Stimulated activated naive CD8-positive, alpha-beta T cell treated with anti-CD3 and anti-CD28 coated beads, Interleukin-15, Interleukin-2, amounts not matched to agents 100 U/mL and 50 U/mL, for 24 hours (primary cell): ENCODE measurements at places on chromosomes 6 and 20.
A peak's percentile ranks its signal among the peaks of the same experiment; 100 is the strongest.

GRCh38 chr20:7692478-7692877 is 247.8 kb downstream of the HAO1 start:
- DNase-seq, result no peak

DNA sequence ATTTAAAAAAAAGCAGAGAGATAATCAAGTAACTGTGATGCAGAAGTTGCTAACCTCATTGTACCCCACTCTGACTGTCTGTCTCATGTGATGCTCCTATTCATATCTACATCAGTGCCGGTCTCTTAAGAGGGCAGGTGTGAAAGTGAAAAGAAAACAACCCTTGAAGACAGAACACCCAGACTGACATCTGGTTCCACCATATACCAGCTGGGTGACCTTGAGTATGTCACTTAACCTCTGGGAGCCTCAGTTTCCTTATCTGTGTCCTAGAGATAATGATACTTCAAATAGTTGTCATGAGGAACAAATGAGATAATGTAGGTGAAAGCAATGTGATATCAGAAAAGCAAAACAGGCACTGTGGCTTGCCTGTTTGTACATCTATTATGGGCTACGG is 426.8 kb upstream of the SOX4 start:
- no peak for DNase-seq

DNA sequence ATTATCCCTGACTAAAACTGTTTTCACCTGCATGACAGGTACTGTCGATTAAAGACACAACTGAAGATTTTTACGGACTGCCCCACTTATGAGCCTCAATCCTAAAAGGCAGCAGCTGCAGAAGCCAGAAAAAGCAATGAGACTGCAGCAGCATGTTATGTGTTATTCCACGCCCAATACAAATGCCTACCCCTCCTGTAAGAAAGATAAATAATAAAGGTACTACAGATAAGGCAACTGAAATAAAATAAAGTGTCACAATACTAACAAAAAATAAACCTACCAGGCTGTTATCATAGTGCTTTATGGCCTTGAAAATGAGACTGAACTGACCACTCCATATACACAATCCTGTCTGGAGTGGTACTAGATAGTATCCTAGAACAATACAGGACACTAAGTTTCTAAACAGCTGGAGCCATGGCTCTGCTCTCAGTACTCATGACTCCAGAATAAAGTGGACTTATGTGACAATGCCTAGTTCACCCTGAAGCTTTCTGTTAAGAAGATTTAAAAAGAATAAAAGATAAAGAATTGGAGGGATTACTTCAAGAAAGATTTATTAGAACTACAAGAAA is 9.5 kb downstream of the BCLAF1 start:
- no peak for DNase-seq

DNA sequence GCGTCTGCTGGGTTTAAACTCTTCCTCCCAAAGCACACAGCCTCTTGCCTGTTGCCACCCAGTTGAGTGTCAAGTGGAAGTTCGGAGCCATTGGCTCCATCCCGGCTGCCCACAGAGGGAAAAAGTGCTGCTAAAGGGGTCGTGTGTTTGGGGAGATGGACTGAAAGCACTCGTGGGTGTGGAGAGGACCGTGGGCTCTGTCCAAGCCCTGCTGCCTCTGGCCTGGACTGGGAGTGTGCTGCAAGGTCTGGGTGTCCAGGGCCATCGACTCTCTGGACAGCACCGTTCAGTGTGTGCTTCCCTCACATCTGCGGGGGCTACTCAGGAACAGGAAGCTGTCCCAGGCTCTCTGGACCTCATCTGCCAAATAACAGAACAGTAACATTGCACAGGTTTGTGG is 269.3 kb downstream of the DLL1 start:
- no peak for DNase-seq

DNA sequence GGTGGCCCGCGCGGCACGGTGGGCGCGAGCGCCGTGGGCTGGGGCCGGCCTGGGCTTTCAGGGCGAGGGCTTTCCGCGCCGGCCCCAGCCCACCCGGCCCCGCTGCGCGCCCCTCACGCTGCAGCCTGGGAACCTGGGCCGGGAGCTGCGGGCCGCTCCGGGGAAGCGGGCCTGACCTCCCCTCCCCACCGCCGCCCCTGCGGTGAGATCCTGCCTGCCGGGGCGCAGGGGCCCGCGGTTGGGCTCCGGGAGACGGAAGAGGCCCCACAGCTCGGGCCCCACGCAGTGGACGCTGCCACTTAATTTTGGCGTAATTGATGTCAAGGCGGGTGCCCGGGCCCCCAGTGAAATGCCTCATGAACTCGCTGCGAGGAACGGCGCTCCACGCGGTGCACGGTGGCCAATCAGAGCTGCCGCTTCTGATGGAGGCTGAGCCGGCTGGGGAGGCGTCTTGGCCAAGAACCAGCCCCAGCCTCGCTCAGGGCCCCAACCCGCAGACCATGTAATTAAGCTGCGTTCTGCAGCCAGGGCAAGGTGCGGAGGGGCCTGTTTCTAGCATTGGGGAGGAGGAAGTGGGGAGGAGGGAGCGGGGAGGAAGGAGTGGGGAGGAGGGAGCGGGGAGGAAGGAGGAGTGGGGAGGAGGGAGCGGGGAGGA is 96.1 kb upstream of the BHLHE23 start:
- DNase-seq, result peak; percentile 75

GRCh38 chr6:8132130-8132529 is 29.8 kb upstream of the EEF1E1 start:
- DNase-seq, result no peak

DNA sequence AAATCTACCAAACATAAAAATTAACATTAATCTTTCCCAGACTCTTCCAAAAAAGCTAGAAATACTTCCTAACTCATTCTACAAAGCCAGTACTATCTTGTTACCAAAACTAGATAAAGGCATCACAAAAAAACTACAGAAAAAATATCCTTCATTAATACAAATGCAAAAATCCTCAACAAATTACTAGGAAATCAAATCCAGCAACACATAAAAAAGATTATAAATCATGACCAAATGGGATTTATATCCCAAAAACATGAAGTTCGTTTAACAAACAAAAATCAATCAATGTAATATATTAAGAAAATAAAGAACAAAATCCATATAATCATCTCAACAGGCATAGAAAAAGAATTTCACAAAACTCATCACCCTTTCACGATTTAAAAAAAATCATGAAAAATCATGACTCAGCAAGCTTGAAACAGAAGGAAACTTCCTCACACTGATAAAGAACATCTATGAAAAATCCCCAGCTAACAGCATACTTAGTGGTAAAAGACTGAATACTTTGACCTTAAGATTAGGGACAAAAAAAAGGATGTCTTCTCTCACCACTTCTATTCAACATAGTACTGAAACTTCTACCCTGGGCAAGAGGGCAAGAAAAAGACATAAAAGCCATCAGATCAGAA is 43.2 kb downstream of the RANBP9 start:
- DNase-seq, result no peak

DNA sequence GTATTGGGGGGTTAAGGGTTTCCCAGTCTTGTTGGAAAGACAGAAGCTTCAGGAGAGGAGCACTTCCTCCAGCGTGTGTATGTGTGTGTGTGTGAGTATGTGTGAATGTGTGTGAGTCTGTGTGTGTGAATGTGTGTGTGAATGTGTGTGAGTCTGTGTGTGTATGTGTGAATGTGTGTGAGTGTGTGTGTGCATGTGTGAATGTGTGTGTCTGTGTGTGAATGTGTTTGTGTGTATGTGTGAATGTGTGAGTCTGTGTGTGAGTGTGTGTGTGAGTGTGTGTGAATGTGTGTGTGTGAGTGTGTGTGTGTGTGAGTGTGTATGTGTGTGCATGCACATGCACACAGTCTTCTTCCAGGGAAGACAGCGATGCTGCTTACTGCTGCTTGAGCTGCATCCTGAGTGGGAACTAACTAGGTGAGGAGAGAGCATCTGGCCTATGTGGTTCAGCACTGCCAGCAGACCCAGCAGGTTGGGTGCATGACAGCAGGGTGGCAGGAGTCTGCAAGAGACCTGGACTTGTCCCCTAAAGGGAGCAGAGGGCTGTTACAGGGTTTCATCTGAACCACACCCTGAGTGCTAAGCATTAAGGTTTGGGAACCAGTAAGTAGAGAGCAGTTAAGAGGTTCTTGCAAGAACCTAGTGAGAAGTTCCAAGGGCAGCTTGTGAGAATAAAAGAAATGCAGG is 22.7 kb upstream of the CCND3 start:
- peak; percentile 25 for DNase-seq

GRCh38 chr6:13217206-13217905 is 111.0 kb downstream of the TBC1D7 start:
- DNase-seq, result no peak

- no peak for DNase-seq
These were observed 33.9 kb downstream of the STXBP5 start for GRCh38 chr6:147238164-147238563.

- no peak for DNase-seq
These were observed 135.7 kb upstream of the SHLD1 start for GRCh38 chr20:5614506-5614905.

DNA sequence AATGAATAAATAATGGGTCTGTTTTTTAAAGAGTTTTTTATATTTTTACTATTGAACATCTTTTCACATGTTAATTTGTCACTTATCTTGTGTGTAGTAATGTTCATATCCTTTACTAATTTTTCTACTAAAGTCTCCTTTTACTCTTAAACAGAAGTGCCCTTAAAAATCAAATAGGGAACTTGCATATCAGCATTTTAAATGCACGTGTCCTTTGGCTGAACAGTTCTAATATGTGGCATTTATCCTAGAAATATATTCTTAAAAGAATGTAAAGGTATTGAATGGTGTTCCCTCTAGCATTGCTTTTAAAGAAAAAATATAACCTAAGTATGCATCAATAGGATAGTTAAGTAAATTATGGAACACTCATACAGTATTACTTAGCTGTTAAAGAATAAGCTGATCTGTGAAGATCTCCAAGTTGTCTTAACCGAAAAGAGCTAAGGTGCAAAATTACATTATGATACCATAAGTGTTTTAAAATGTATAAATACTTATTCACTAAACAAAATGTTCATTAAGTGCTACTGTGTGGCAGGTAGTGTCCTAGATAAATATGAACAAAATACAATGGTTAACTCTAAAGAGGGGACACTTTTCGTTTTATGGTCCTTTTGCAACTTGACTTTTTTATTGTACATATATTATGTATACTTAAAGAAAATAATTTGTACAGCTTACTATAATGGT is 631 bp upstream of the PGBD1 start:
- no peak for DNase-seq
